ENCODE measurements at places on chromosomes 6 and 20. TPM values are rescaled to one million over a fixed set of nuclear protein-coding genes. Genes with fewer than 3 reads are reported as not detected.

Gene CRISP2
- not detected for total RNA-seq

Gene RAET1L
- total RNA-seq: not detected

Gene RAB32
- total RNA-seq: 103 TPM

Gene GRM4
- not detected for total RNA-seq

Gene BLCAP
- total RNA-seq: 57.0 TPM

Measured in thoracic aorta endothelial cell (primary cell).